Renal cortical epithelial cell (primary cell): ENCODE measurements at places on chromosomes 6 and 20.
A peak's percentile ranks its signal among the peaks of the same experiment; 100 is the strongest.

DNA sequence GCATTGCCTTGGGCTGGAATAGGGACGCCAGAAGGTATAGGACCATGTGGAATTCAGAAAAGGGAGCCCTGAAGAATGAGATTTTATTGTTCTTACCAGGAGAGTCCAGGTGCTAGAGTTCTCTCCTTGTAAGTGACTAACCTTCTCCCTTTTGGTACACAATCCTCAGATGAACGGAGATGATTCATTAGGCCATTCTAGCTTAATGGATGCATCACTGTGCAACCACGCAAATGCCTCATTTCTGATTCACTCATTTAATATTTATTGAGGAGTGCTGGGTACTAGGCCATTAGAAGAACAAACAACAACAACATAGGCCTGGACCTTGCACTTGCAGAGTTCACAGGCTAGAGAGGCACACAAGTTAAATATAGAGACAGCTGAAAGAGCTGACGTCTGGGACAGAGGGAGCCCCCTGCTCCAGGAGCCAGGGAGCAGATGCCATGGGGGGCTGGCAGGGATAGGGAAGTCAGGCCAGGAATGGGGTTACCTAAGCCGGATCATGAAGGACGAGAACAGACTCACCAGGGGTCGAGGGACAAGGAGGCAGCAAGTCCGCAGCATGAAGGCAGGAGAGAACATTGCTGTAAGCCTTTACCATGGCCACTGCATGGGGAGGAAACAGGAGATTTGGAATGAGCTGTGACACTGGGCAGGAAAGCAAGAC lies 179.5 kb upstream of the AKAP12 start:
- DNase-seq, result peak; percentile 100

DNA sequence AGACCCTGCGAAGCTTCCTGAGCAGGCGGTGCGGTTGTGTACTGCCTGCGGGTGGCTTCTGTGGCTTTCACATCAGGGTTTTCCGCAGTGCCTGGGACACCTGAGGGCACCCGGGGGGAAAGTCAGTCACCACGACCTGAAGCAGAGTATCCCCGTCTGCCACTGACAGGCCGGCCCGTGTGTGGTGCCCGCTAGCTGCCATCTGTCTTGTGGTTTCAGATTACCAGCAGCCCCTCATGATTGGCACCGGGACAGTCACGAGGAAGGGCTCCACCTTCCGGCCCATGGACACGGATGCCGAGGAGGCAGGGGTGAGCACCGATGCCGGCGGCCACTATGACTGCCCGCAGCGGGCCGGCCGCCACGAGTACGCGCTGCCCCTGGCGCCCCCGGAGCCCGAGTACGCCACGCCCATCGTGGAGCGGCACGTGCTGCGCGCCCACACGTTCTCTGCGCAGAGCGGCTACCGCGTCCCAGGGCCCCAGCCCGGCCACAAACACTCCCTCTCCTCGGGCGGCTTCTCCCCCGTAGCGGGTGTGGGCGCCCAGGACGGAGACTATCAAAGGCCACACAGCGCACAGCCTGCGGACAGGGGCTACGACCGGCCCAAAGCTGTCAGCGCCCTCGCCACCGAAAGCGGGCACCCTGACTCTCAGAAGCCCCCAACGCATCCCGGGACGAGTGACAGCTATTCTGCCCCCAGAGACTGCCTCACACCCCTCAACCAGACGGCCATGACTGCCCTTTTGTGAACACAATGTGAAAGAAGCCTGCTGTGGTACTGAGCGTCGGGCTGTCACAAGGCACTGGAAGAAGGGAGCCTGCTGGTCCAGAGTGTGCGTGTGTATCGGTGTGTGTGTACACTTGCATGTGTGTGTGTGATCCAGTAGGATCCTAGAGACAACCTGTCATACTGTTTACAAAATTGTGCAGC lies 54.4 kb downstream of the GOPC start:
- DNase-seq, result peak; percentile 57

GRCh38 chr6:110181131-110182030 lies 1.2 kb downstream of the CDC40 start:
- no peak for DNase-seq

- no peak for DNase-seq
These were observed 80.6 kb upstream of the PROKR2 start for GRCh38 chr20:5397393-5397792.

DNA sequence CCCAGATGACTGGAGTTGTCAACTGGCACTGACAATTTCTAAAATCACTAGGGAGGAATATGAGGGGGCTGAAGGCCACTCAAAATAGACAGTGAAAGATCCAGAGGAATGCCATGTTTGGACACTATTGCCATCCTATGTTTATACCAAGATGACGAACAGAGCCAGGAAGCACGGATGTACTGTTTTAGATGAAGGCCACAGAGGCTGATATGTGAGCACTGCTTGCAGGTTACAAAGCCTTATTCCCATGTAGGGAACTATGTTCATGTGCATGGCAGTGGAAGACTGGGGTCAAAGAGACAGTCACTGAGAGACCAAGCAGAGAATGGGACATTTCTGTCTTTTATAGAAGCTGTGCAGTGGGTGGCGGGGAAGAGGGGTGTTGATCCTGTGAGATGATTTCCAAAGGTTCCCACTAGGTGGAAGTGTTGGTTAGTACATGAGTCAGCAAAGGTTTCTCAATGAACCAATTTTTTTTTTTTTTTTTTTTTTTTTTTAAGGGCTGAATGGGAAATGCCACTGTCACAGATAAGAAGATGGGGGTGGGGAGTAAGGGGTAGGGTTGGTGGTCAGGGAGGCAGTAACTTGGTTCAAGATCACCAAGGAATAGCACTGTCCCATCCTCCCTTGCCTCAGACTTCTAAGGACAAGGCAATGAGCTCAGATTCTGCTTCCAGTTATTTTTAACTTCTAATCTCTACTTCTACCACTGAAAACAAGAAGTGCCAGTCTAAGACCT lies 46.7 kb upstream of the MOCS1 start:
- DNase-seq, result peak; percentile 58

DNA sequence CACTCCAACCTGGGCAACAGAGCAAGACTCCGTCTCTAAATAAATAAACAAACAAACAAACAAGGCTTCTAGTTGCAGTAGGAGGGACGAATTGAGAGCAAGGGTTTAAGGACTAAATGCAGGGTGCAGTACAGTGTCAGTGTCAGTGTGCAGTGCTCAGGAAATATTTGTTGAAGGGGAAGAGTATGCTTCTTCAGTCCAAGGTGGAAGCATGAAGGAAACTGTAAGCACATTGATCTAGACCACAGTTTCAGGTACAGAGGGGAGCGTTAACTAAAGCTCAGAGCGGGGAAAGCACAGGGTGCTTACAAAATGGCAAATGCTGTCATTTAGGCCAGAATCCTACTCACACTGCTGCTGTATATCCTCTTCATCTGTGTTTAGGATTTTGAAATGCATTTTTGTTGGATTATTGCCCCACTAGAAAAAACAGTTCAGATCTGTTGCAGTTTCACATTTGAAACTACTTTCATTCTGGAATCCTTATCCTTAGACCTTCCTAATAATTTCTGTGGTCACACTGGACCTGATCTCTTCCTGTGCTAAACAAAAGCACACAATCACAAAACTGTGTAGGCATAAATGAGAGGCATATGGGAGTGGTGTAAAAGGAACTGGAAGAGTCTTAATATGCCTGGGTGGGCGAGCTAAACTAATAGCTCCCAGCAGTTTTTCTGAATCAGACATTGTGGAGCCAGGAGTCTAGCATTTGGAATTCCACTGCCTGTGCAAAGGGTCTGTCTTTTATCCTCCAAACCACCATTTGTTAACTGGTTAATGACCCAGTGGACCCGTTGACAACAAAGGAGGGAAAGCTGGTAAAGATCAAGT lies 41.4 kb downstream of the CBFA2T2 start:
- peak; percentile 85 for DNase-seq

GRCh38 chr6:125110056-125110455 lies 43.5 kb upstream of the TPD52L1 start:
- DNase-seq, result no peak

DNA sequence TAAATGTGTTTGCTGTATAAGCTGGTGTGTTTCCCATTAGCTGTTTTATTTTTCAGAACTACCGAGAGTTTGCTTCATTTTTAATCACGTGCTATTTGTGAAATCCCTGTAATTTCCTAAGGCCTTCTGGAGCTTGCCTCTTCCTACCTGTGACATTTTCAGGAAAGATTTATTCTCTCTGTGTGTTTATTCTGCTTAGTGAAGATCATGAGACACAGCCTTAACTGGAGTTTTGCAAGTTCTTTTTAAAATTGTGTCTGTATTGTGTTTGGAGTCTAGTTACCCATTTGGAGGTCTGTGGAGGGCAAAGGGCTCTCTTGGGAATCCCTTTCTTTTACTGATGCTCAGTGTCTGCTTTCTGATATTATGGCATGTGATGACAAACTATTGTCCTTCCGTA lies 359.1 kb upstream of the FLRT3 start:
- no peak for DNase-seq

DNA sequence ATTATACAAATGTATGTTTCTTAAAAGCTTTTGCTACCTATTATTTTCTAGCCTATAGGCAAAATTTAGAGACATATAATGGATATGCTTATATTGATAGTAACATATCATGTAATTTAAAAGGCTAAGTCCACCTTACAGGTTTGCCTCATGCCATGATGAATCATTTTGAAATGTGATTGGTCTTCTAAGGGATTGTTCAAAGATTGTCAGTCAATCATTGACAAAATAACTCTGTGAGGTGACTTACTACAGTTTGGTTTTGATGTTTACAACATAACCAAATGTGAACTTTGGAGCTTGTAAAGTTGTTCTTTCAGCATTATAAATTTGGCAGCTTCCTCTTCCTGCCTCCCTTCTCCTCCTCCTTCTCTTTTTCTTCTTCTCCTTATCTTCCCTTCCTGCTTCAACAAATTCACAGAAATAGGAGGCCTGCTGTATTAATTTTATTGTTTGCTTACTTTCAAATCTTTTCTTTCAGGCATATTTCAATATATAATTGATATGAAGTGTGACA lies 39.7 kb upstream of the ZFP64 start:
- peak; percentile 94 for DNase-seq

DNA sequence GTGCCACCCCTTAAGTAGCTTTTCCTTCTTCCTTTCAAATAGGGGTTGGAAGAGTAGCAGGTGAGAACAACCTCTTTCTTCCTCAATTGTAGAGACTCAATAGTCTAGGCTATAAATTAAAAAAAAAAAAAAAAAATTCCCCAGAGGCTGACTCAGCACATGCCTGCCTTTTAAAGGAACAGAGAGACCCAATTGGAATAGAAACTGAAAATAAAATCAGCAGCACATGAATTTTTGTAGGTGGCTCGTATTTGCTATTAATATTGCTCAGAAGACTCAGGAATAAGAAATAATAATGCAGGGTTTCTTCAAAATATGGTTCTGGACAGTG lies 19.3 kb downstream of the TOP1 start:
- peak; percentile 61 for DNase-seq

GRCh38 chr6:29841030-29841429 lies 13.4 kb downstream of the HLA-G start:
- DNase-seq, result no peak

DNA sequence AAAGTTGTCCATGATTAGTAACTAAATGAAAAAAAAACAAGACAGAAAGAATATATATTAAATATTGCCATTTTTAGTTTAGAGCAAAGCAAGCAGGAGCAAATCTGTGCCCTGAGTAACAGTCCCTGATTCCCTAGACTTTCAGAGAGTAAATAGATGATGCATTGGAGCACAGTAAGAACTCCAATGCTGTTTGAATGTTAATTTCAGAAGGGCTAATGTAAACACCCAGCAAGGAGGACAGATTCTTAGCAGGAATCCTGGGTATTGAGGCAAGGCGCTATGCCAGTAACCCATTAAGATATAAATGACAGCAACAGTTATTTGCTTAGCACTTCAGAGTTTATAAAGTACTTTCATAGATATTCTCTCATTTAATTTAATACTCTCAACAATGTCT lies 15.6 kb upstream of the NRSN1 start:
- DNase-seq, result no peak

DNA sequence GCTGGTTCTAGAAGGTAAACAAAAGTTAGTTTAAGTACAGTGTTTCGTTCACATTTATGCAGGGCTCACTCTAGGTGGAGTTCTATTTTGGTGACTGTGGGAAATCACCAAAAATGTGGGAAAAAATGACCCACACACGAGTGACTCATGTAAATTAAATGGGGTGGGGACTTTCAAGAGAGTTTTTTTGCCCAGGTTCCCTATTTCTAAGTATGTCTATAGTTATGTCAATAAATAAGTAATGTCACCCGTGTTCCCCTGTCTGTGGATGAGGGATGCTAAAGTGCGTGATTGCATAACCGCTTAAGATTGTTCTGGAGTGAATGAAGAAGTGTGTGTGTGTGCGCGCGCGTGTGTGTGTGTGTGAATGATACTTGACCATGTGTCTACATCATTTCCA lies 69.1 kb downstream of the MYB start:
- no peak for DNase-seq

GRCh38 chr6:49646130-49646824 lies 9.6 kb upstream of the RHAG start:
- DNase-seq, result no peak

DNA sequence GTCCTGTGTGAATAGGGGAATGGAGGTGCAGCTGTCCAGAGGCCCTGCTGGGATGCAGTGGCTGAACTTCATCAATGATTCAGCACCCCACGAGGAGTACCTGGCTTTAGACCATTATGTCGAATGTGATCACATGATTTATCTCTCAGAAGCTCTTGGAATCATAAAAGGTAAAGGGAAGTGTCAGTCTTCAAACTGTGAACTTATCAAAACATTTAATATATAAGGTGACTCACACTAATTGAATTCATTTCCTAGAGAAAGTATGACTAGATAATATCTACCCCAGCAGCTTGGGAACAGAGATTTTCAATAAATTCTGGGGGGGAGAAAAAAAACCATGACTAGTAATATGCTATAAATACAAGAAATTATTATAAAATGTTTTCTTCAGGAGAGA lies 29.5 kb downstream of the ALDH8A1 start:
- DNase-seq, result no peak
